Daoy (cell line): ENCODE measurements at places on chromosomes 12 and 14. TPM values are rescaled to one million over a fixed set of nuclear protein-coding genes. Genes with fewer than 3 reads are reported as not detected.

DNA sequence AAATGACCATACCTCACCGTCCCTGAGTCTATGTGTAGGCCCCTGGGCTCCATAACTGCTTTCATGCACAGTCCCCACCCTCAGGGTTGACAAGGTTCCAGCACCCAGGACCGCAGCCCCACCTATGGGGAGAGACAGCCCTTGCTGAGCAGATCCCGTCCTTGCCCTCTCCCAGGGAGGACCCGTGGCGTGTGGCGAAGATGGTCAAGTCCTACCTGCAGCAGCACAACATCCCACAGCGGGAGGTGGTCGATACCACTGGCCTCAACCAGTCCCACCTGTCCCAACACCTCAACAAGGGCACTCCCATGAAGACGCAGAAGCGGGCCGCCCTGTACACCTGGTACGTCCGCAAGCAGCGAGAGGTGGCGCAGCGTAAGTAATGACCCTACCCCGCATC, 10.3 kb downstream of the HNF1A start:
- no peak for DNase-seq

- DNase-seq = no peak
Measured at GRCh38 chr12:85504164-85504563, 224.1 kb downstream of the ALX1 start.

DNA sequence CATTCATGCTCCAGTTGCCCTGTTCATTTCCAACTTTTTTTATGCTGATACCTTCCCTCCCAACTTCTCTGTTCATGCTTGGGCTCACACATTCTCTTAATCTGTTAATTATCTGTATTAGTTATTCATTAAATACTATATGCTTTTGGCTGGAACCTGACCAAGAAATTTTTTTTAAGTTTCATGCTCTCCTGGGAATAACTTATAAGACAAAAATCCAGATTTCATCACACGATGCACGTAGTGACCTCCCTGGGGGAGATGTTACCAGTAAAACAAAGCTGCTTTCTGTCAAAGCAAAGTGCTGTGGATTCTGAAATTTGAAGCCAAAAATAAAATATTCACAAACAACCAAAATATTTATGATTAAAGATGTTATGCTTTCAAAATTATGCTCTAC, 215.0 kb upstream of the USP15 start:
- DNase-seq = no peak

- peak; percentile 6 for DNase-seq
Measured at GRCh38 chr14:79730953-79731352, 480.4 kb downstream of the DIO2 start.

DNA sequence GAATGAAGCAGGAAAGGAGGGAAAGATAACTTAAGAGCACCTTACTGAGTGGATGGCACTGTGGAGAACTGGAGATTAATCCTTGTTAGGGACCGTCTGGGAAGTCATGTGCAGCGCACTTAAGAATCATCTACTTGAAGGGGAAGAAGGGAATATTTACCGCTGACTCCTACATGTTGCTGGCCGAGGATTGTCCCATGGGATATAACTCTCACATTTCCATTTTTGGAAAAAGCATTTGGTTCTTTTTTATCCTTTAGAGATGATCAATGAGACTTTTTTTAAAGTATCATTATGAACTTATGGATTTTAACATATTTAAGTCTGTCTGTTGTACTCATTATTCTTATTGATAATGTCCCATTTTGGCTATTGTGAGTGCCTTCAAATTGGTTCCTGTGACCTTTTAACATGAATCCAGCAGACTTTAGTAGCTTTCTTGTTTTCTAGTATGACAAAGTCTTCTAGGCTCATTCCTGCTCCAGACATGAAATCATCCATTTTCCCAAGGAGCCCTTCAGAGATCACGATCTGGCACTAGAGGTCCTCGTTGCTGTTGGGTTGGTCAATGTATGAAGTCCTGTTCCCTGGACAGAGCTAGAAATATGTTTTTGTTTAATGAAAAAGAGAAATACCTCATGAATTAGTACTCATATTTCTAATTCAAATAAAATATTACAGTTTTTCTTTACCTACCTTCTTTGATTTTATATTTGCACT, 20.2 kb upstream of the FAM234B start:
- peak; percentile 47 for DNase-seq

DNA sequence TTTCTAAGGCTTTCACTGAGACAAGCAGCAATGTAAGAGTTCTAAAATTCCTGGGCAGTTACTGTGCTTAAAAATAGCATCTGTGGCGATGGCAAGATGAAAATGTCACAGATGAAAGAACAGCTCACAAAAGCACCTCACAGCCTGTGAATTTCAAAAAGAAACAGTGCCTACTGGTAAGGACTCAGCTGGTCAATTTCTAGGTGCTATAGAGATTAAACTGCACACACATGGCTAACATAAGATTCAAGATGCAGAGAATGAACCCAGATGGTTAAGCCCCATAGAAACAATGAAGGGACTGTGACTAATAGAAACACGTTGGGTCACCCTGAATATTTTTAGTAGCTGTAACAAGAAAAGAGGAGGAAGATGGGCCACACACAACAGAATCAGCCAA, 12.0 kb upstream of the IL26 start:
- DNase-seq = no peak

DNA sequence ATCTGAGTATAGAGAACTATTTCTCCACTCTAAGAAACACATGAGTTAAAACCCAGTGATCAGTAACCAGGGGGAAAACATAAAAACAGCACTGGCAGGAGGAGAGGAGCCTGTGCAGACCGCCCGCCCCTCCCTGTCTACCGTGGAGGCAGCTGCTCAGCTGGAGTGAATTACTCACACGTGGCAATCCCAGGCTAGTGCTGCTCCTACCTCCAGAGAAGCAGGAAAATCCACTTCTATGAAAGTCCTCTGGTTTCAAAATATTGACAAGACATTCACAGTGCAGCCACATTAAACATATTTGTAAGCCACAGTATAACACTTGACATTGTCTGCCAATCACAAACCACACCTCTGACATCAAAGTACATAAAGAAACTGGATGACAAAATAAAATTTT, 16.7 kb downstream of the TMEM132D start:
- peak; percentile 76 for DNase-seq

DNA sequence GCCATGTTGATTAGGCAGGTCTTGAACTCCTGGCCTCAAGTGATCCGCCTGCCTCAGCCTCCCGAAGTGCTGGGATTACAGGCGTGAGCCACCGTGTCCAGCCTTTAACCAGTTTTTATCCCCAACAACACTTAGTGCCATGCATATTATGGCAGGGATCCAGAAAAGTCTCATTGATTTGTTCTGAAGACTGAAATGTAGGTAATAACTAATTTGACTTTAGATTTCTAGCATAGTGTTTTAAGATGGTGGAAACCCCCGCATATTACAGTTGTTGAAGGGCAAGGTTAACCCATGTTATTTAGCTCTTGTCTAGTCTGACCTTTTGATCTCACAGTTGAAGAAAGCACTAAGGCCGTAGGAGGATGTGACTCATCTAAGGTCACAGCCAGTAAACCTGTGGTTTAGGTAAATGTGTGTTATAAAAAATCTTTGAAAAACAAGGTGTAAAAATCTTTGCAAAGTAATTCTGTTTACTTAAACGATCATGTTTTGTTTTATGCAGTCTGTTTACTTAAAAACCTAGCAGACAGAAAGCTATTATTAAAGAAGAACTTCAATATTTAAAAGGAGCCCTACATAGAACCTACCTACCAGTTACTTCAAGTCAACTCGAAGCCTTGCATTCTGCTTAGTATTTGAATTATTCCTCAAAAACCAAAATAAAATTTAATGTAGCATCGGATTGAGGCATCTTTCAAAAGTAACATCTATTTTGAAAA, 24.8 kb downstream of the BICDL1 start:
- peak; percentile 30 for DNase-seq

DNA sequence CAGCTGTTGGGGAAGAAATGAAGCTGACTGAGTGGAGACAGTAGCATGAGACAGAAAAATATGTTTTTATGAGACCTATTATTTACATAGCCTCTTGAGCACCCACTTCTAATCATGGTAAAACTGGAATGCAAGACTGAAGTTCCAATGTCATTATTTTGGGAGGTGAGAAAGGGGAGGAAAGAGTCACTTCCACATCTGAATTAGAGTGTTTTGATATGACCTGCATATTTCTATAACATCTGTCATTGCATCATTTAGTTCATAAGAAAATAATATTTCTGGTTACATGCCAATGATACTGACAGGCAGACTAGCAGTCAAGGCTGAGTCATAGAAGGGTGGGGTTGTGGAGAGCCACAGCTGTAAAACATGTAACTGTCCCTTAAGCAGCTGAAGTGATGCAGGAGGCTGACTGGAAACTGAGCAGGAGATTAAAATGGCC, 26.7 kb downstream of the NTN4 start:
- DNase-seq = peak; percentile 88

GRCh38 chr12:24582954-24583601, 365.8 kb downstream of the BCAT1 start:
- no peak for DNase-seq

GRCh38 chr12:68113644-68114043, 45.9 kb downstream of the IFNG start:
- peak; percentile 8 for DNase-seq

GRCh38 chr12:64590183-64590582, 20.1 kb upstream of the RASSF3 start:
- no peak for DNase-seq

- peak; percentile 63 for DNase-seq
Measured at GRCh38 chr14:35362911-35363374, 41.6 kb downstream of the NFKBIA start.

DNA sequence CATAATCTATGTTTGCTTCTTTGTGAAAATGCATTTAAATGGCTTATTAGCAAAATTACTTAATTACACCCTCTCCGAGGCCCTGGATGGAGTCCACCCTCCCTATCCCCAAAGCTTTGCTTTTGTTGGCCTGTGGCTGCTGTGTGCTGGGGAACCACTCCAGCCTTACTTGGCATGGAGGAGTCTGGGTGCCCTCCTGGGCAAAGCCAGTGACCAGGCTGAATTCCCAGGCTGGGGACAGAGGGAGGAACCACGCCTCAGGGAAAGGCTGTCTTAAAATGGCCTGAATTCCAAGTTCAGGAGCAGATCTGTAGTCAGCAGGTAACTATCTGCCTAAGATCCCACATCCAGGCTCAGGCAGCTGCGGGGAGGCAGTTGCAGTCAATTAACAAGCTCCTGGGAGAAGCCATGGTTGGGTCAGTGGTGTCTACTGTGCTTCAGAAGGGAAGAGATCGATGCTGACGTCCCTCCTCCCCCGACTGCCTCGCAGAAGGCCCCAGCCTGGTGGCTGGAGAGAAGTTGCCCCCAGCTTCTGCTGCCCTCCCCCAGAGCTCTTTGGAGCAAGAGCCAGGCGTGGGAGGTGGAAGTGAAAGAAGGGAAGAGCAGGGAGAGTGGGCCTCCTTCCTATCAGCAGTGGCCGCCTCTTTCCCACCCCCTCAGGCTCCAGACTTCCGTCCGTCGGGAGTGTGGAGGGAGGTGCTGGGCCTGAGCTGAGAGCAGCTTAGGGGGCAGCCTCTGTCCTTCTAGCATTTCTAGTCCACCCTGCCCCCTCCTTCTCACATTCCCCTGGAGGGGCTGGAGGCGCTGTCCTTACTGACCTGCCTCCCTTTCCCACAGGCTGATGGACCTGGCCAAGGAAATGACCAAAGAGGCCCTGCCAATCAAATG, 11.3 kb downstream of the VASH1 start:
- peak; percentile 79 for DNase-seq

GRCh38 chr14:92615451-92615850, 101.9 kb downstream of the RIN3 start:
- DNase-seq = peak; percentile 17

GRCh38 chr12:11827091-11828061, 177.9 kb downstream of the ETV6 start:
- peak; percentile 4 for DNase-seq

GRCh38 chr12:62654326-62655241, 188.0 kb downstream of the MON2 start:
- no peak for DNase-seq

- DNase-seq = no peak
Measured at GRCh38 chr12:60209933-60210332, 614.1 kb downstream of the SLC16A7 start.

The CCDC175 gene
- 0.12 TPM in 1 of 2 replicates, not detected in the other for total RNA-seq

The STYK1 gene
- total RNA-seq = 0.17 and 1.0 TPM in 2 replicates

The ADGRD1 gene
- total RNA-seq = 11.8 and 15.6 TPM in 2 replicates

The FGF6 gene
- not detected in 2 replicates for total RNA-seq

The ISCA2 gene
- 27.1 and 27.8 TPM in 2 replicates for total RNA-seq

The PAX9 gene
- total RNA-seq = 16.7 and 17.5 TPM in 2 replicates
